ENCODE measurements at places on chromosomes 2 and 18.

DNA sequence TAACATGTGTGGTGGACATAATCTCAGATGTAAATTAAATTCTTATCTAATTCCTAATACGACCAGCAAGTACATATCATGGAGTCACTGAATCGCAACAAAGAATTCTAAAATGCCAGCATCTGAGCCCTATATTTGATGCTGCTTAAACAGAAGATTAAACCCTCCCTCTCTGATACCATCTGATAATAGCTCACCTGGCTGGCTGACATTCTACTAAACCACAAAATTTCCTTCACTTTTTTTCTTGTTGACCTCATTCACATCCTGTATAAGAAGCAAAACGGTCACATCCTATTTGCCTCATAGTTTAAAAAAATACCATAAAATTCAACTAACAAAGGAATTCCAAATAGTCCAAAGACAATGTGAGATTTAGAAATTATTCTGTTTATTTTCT is 371.6 kb upstream of the SLC8A1 start:
- no peak for DNase-seq

- no peak for DNase-seq
Observed at GRCh38 chr2:64192125-64192479, 47.9 kb upstream of the PELI1 start.

- no peak for DNase-seq
Observed at GRCh38 chr2:47510745-47511144, 107.8 kb downstream of the MSH2 start.

DNA sequence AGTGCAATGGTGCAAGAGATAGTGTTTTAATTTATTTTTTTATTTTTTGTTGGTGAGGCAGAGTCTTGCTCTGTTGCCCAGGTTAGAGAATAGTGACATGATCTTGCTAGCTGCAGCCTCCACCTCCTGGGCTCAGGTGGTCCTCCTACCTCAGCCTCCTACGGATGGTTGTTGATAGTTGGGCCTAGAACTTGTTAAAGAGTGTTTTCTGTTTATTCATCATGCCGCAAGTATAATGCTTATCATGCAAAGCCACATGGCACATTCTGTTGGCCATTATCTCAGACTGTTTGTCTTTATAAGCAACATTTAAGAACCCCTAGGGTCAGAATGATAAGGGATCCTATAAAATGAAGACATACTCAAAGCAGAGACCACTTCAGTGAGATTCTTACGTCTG is 1.7 kb downstream of the UGGT1 start:
- no peak for DNase-seq

DNA sequence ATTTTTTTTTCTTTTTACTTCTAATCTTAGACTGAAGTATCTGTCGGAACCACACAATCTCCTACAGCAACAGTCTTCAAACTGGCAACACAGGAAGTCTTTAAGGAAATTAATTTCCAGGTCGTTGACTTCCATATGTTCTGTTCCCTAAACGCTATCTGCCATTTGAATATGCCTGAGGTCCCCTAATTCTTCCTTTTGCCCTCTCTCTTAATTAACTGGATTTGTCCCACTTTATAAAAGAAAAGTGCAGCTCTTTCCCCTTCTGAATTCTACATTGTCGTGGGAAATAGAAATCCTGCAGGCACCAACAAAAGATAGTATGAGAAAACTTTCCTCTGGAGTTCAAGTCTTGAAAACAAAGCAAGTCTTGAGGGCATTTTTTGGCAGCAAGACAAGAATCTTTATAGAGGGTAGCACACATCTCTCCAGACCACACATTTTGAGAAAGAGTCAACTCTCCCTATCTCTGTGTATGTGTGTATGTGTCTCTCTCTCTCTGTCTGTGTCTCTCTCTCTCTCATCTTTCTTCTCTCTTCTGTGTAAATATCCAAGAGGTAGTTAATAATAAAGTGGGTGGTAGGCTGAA is 879.8 kb downstream of the SOCS6 start:
- DNase-seq = no peak

- no peak for DNase-seq
Observed at GRCh38 chr2:181632733-181633401, 24.0 kb downstream of the CERKL start.

- no peak for DNase-seq
Observed at GRCh38 chr18:9365406-9365805, 30.8 kb downstream of the TWSG1 start.

DNA sequence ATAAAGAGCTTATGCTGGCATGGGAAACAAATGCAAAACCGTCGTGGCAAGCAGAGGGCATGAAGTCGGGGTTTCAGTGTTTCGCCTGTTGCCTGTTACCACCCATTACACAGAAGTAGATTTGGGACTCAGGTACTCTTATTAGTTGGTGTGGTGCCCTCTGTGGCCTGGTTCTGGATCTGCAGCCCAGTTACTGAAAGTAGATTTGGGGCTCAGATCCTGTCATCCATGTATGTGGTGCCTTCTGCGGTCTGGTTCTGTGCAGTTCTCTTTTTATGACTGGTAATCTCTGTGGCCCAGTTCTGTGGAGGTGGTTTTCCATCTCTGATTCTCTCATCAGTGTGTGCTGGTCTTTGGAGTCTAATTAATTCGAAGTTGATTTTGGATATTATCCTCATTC is 45.2 kb downstream of the ADNP2 start:
- no peak for DNase-seq

DNA sequence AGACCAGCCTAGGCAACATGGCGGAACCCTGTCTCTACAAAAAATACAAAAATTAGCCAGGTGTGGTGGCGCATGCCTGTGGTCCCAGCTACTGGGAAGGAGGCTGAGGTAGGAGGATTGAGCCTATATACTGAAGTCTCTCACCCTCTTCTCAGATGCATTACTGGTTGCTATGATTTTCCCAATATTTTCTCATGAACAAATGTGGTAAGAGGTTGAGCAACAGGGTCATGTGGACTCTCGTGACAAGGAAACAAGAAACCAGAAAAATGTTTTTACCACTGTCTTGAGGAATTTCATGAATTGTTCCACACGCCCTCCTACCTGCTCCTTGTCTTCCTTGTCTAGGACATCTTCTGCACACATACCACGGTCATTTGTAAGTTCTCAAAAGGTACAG is 12.4 kb downstream of the LMAN2L start:
- no peak for DNase-seq

DNA sequence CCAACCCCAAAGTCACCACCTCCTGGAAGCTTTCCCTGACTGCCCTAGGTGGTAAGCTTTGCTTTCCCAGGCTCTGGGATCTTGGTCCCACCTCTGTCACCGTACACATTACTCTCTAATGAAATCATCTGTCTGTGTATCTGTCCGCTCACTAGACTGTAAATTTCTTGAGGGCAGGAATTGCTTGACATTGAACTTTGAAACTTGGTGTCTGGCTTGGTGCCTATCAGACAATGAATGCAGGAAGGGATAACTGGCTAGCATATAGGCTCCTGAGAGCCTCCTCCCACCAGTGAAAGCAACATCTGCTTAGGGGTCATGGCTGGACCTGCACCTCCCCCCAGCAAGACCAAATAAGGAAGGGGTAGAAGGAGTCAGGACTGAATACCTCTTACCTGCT is 155.7 kb downstream of the TNS1 start:
- DNase-seq = no peak

- DNase-seq = peak; percentile 80
Observed at GRCh38 chr2:164706522-164706921, 85.2 kb upstream of the GRB14 start.

DNA sequence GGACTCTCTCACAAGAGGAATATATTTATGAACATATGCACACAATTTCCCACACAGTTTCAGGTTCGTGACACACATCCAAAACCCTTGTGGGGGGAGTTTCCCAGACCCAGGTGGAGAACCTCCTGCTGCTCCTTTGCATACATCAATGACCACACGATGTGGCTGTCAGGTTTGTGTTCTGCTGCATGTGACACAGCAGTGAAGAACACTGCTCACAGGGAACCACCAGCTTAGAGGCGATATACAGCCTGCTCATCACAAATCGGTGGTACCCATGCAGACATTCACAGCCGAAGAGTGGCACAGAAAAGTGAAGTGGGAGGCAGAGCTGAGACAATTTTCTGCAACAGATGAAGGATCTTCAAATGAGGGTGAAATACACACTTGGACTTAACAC is 175.6 kb upstream of the ZFP36L2 start:
- no peak for DNase-seq

DNA sequence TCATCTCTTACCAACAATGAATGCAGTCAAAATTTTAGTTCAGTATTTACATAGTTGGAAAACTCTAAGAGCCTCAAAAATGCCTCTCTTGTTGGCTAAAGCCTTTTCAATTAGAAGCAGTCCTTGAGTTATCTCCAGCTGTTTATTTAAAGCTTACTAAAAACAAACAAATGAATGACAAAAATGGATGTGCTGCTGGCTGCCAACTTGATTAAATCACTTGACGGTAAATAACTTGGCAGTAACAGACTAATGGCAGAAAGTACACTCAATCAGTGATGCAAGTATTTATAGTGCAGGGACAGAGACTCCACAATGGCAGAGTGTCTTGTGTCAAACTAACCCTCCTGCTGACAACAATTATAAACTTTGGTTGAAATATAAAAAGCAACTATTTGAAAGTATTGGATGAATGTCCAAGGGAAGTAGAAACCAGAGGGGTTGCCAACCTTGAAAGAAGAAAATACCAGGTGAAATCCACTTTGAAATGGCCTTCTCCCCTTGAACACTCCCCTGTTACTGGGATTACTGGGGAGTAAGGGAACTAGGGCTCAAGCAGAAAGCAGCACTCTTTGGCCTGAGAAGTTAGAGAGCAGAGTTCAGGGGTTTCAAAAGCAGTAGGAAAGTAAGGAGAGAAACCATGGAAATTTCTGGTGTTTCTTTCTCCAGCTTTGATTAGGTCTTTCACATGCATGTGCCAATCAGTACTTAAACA is 245.2 kb upstream of the SPHKAP start:
- no peak for DNase-seq

GRCh38 chr2:110678457-110679336 is 834 bp upstream of the BUB1 start:
- DNase-seq = no peak

GRCh38 chr2:219104107-219105035 is 43.6 kb upstream of the IHH start:
- DNase-seq = no peak

DNA sequence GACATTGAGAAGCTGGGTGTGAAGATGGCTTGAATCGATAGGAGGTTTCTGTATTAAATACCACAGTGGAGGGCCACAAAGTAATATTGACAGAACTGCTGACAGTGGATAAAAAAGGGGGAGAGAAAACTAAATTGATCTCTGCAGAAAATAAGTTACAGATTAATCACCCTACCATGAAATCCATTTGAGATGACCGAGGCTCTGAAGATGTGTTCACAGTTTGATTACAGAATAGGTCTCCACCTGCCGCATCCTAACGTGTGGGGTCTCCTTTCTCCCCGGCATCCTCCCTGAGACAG is 165.6 kb downstream of the EIPR1 start:
- no peak for DNase-seq

DNA sequence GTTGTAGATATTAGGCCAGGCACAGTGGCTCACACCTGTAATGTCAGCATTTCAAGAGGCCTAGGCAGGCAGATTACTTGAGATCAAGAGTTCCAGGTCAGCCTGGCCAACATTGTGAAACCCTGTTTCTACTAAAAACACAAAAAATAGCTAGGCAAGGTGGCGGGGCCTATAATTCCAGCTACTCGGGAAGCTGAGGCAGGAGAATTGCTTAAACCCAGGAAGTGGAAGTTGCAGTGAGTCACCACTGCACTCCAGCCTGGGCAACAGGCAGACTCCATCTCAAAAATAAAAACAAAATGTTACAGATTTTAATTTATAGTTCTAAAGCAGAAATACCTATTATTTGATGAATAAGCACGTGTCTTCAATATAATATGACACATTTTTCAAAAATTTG is 65.6 kb upstream of the UBXN4 start:
- DNase-seq = no peak

GRCh38 chr2:27441958-27442919 is at the start of gene KRTCAP3:
KRTCAP3 (plus strand) TSS chr2:27442381; CDS start chr2:27442413, 32 bp downstream.
- DNase-seq = no peak

DNA sequence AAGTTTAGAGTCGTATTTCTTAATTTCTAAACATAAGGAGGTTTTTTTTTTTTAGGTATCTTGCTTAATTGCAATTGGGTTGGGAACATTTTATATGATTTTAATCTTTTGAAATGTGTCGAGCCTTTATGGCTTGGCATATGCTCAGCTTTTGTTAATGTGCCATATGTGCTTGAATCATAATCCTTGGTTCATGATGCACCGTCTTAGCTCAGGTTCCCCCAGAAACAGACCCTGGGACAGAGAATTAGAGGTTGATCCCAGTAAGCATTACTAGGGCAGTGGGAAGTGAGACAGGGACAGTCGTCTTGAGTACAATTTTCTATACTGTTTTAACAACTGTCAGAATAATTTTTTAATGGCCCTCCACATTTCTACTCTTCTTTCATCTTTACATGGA is 9.3 kb downstream of the CHCHD5 start:
- no peak for DNase-seq

- DNase-seq = no peak
Observed at GRCh38 chr2:201938156-201938775, 95.4 kb upstream of the FZD7 start.

DNA sequence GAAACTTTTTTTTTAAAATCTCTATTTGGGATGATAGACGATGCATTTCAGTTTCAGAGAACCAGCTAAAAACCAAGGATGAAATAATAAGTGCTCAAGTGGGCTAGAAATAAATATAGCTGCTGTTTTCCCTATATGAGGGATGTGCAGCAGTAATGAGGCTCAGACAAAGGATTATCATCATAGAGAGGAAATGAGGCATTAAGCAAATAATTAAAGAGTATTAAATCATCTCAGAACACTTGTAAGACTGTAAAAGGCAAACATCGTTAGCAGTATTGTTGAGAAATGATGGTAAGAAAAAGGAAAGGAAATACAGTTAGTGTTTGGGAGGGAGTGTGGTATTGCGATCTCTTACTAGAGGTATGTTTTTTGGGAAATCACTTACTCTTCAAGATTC is 233.5 kb downstream of the TGIF1 start:
- DNase-seq = no peak

- no peak for DNase-seq
Observed at GRCh38 chr2:102159295-102159694, 16.7 kb downstream of the IL1R1 start.

DNA sequence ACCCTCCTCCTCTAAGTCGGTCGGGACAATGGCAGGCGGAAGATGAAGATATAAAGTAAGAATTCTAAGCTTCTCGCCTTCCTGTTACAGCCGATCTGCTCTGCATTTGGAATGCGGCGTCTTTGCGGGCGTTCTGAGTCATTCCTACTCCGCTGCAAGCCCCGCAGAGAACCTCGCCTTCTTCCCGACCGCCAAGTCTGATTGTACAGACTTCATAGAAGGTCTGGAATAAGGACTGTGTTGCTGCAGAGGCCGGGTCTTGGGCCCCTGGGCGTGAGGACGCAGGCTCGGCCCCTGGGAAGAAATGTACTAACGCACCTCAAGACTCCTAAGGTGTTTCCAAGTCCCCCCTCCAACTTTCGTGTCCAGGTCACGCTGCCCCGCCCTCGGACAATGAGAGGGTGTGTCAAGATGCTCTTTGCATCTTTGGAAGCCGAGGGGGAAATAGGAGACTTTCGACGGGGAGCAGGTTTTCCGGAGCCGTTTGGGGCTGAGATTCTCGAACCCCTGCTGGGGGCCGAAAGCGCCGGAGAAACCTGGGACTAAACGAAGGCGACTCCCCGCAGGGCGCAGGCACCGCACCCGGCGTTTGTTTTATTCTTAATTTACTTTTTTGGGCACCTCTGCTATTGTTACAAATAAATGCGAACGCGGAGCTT is 12.7 kb upstream of the PAX3 start:
- DNase-seq = no peak
